ENCODE measurements at places on chromosomes 4 and X.
A peak's percentile ranks its signal among the peaks of the same experiment; 100 is the strongest.

GRCh38 chr4:109559625-109559982 is 442 bp upstream of the MCUB start:
- H3K27ac ChIP-seq: peak overlapping the region; percentile 88
- H3K36me3 ChIP-seq: no peaks in the 10 kb centered on the region
- H3K27me3 ChIP-seq: no peaks in the 10 kb centered on the region
- peak overlapping the region; percentile 74 for H3K4me3 ChIP-seq
- peaks cover 31% of the 10 kb centered on the region for H3K4me1 ChIP-seq

DNA sequence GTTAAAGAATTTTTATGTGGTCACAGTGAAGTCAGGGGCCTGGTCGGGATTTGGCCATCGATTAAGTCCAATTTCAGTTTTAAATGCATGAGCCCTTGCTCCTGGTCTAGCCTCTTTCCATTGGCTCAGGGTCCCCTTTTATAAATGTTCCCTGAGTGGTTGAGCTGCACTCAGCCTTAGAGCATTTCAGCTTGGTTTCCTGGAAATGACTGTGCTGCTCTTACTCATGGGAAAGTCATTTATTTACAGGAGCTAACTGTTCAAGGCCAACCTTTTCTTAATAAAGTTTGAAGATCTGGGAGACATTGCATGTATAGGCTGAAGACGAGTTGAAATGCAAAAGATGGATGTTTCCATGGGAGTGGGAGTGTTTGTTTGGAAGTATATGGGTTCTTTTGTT is 98.8 kb upstream of the CLNK start:
- H3K36me3 ChIP-seq: no peaks in the 10 kb centered on the region
- no peaks in the 10 kb centered on the region for H3K4me1 ChIP-seq
- no peak overlapping the region for H3K27ac ChIP-seq
- ATAC-seq: no peak

DNA sequence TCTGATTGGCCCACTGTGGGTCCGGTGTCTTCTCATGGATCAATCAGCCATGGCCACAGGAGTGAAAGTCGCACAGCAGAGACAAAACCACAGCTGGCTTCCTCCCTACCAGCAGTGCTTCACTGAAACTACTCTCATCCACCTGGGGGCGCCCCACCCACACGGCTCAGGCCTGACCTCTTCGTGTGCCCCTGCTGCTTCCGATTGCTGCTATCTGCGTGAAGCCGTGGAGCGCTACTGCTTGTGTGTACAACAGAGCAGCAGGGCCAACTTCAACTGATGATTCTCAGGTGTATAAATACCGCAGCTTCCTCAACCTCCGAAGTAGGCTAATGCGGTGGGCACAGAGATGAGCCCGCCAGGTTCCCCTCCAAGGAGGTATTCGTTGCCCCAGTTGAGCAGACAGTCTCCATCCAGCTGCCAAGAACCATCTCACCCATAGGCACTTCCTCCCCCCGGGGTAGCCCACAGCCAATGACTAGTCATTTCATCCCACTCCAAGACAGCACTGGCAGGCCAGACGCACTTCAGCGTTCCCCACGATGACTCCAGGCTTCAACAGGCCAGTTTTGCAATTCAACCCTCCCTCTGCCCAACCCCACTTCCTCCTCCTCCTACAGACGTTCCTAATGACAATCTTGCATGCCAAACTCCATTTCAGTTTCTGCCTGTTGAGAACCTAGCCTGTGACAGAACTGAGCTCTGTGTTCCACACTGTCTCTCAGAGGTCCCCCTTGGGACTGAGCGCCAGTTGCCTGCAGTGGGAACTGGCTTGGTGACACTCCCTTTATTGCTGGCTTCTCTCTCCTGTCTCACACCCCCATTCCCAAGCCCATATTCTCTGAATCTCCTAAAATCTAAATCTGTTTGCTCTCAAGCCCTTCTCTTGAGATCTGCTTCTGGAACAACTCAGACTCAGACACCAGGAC is 41.3 kb upstream of the ATP6AP2 start:
- no peaks in the 10 kb centered on the region for H3K27me3 ChIP-seq
- peak; percentile 68 for ATAC-seq
- no peaks in the 10 kb centered on the region for H3K4me1 ChIP-seq
- H3K36me3 ChIP-seq: no peaks in the 10 kb centered on the region
- H3K4me3 ChIP-seq: no peak overlapping the region
- H3K27ac ChIP-seq: no peak overlapping the region

DNA sequence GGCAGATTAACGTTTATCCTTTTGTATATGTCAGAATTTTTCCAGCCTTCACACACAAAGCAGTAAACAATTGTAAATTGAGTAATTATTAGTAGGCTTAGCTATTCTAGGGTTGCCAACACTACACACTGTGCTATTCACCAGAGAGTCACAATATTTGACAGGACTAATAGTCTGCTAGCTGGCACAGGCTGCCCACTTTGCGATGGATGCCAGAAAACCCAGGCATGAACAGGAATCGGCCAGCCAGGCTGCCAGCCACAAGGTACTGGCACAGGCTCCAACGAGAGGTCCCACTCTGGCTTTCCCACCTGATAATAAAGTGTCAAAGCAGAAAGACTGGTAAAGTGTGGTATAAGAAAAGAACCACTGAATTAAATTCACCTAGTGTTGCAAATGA is 94.8 kb downstream of the TET2 start:
- H3K27ac ChIP-seq: no peak overlapping the region
- H3K4me3 ChIP-seq: no peak overlapping the region
- H3K4me1 ChIP-seq: peaks cover 14% of the 10 kb centered on the region
- ATAC-seq: no peak
- H3K27me3 ChIP-seq: no peaks in the 10 kb centered on the region
- H3K36me3 ChIP-seq: peaks cover 23% of the 10 kb centered on the region

GRCh38 chr4:124958847-124959246 is 246.3 kb upstream of the ANKRD50 start:
- ATAC-seq: no peak
- H3K4me3 ChIP-seq: no peak overlapping the region
- no peaks in the 10 kb centered on the region for H3K4me1 ChIP-seq
- H3K27me3 ChIP-seq: no peaks in the 10 kb centered on the region
